H4 (cell line): ENCODE measurements at places on chromosomes 4 and X.
A peak's percentile ranks its signal among the peaks of the same experiment; 100 is the strongest.

DNA sequence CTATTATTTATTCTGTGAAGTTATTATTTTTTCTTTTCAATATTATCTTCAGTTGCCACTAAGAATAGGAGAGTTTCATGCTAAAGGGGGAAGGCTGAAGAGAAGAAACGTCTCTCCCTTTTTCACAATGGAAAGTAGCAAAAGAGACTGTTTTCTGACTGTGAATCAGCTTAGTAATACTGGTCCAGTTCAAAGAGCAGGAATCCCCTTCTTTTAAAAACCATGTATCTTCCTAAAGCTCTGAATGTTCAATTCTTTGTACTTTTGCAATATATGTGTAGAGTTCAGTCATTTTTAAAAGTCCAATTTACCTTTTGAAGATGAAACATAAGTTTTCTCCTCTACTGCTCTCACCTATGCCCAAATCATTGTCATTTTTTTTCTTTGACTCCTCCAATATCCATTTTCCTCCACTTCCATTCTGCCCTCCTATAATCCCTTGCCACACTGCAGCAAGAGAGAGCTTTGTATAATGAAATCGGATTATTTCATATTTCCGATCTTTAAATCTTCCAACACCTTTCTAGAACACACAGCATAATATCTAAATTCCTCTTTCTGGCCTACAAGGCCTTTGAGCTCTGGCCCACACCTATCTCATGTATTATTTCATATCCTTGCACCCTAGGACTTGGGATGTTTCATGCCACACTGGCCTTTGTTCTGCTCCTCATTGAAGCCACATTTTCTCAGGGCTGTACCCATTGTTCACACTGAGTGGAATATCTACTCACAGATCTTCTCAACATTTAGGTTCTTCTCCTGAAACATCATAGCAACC lies 195.3 kb downstream of the CAMK2D start:
- no peak for DNase-seq

- no peak for DNase-seq
Measured at GRCh38 chr4:55326629-55327028, 19.4 kb upstream of the SRD5A3 start.

DNA sequence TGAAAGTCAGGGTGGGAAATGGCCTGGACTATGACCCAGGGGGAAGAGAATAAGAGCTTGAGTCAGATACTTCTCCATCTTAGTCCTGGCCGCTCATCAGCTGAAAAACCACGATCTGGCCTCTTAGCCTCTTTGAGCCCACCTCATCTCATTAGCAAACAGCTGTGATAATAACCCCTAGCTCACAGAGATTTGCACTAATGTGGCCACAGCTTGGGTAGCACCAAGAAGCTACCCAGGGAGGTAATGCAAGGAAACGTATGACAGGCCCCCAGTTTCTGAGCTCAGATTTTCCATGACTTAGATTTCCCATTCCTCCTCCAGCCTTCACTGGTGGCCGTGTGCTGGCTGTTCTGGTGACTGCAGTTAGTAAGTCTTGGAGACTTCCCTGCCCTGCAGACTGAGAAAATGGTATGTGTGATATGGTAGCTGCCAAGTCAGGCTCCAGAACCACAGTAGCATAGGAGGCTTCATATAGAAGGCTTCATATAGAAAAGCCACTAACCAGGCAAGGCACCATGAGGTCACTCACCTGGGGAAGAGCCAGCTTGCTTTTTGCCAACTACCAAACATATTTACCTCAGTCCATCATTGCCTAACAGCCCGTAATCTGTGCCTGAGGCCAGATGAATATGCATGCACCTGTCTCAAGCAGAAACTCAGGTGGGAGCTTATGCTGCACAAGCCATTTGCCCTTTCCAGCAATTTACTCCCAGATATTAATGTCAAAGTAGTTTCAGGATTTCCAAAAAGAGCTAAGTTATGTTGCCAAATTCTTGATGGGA lies 51.4 kb upstream of the GABRE start:
- DNase-seq, result no peak

- DNase-seq, result no peak
Measured at GRCh38 chr4:139843641-139844040, 178.0 kb downstream of the MGST2 start.

GRCh38 chrX:3699821-3700381 lies 13.5 kb downstream of the PRKX start:
- no peak for DNase-seq

- no peak for DNase-seq
Measured at GRCh38 chrX:46849933-46850332, 13.1 kb downstream of the RP2 start.

DNA sequence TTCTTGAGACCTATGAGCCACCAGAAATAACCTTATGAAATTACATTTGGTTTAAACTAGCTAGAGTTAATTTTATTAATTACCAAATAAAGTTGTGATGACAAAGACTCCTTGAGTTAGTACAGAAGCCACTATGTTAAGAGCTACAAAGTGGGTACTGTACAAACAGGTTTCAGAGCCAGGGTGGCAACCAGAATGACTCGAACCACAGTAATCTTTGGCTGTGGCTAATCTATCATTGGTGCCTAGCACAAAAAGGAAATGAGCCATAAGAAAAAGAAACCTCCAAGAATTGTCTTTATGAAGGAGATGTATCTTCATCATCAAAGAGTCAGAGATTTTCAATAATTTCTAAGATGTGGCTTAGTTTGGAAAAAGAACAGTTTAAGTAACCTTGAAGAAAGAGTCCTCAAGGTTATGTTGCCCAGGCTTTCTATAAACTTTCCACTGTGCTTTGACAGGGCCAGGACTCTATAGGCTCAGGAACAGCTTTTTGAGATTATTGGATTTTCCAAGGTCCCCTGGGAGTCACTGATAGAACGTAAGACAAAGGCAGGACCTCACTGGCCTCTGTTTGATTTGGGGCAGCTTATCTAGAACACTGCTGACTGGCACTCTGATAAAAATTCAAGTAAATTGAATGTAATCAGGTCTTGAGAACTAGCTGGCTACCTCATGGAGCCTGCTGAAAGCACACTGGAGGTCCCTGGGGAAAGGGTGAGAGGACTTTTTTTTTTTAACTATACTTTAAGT lies 777.7 kb downstream of the STIM2 start:
- DNase-seq, result no peak

DNA sequence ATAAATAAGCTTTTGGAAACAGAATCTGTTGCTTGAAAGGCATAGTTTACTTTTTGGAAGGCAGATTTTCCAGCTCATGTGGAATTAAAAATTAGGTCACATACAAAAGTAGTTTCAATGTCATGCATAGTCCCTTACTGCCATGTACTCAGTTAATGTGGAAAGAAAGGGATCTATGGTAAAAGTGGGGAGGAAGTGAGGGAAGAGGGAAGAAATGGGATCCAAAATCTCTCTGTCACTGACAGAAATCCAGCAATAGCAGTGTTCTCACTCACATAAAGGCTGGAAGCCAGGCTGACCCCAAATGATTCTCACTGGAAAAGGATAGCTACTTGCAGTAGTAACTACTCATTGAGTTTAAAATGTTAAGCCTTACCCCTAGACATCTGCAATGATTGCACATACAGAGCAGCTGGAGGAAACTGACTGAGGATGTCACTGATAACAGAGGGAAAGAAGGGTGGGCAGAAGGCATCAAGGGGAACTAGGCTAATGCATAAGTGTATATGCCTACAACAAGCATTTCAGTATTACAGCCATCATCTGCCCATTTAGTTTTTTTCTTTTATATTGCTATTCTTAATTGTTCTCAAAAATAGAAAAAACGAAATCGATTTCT lies 445.6 kb downstream of the FAT4 start:
- DNase-seq, result no peak

DNA sequence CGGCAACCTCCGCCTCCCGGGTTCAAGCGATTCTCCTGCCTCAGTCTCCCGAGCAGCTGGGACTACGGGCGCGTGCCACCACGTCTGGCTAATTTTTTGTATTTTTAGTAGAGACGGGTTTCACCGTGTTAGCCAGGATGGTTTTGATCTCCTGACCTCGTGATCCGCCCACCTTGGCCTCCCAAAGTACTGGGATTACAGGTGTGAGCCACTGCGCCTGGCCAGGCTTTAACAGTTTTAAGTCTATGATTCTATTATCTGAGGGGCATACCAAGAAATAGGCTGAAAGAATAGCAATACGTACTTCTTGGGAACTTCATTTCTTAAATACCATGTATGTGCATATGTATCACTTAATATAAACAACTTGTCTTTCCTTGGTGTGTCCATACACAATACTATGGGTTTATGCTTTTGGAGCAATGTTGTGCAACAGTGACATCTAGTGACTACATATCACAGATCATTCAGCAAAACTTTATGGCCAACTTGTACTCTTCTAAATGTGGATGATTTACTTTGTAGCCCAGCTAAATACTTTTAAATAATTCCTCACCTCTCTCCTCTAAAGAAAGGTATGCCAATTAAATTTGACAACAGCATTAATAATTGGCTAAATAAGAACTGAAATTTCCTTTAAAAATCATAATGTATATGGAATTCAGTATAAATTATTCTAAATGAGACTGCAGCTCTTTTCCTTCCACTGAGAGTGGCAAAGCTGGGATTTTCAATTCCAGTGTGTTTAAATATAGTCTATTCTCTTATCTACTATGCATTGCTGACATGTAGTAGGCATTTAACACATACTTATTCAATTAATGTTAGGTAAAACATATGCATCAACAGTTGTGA lies 10.4 kb downstream of the SLC9B1 start:
- DNase-seq, result peak; percentile 69

- no peak for DNase-seq
Measured at GRCh38 chr4:726838-727237, 21.2 kb downstream of the PCGF3 start.

- no peak for DNase-seq
Measured at GRCh38 chr4:8394061-8394519, 46.4 kb downstream of the ACOX3 start.

- peak; percentile 31 for DNase-seq
Measured at GRCh38 chr4:11765849-11766453, 337.3 kb upstream of the HS3ST1 start.

DNA sequence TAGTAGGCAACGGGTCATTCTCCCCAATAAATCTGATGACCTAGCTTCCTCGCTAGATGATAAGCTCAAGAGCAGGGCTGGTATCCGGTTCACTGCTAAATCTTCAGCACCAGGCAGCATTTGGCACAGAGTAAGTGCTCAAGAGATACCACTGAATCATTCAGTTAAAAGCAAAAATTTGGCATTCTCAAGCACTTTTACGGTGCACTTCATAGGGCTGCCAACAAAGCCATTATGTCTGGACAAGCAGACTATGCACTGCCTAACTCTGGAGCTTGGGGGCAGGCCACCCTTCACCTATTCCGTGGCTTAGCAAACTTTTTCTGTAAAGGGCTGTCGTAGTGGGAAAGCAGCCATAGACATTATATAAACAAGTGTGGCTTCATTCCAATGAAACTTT lies 23.8 kb upstream of the CXorf38 start:
- DNase-seq, result no peak

GRCh38 chr4:80306260-80306659 lies 29.3 kb upstream of the CFAP299 start:
- no peak for DNase-seq

- peak; percentile 30 for DNase-seq
Measured at GRCh38 chr4:31175242-31175910, 455.2 kb downstream of the PCDH7 start.

DNA sequence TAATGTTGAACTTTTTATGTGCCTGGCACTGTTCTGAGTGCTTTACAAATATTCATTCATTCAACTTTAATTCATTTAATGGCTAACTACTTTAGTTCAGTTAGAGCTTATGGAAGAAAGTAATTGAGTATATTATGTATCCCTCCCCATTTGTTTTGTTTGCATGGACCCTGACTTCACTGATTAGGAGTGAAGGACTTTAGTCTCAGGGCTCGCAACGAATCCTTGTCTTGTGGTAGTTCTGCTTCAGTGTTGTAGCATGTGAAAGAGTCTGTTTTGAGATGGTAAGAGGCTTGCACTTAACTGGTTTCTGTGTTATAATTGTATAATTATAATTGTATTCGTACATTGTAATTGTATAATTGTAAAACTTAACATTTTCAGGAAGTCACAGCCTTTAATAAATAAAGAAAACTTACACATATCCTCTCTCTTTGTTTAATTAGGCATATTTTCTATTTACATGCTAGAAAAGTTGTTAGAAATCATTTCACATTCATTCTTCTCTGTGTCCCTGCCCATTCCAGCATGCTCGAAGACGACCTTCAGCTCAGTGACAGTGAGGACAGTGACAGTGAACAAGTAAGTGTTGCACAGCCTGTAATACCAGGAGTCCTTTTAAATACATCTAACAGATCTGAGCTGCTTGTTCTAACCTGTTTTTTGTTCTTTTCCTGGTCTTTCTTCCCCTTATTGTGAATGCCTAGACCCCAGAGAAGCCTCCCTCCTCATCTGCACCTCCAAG lies 115.1 kb downstream of the KLHL8 start:
- no peak for DNase-seq

DNA sequence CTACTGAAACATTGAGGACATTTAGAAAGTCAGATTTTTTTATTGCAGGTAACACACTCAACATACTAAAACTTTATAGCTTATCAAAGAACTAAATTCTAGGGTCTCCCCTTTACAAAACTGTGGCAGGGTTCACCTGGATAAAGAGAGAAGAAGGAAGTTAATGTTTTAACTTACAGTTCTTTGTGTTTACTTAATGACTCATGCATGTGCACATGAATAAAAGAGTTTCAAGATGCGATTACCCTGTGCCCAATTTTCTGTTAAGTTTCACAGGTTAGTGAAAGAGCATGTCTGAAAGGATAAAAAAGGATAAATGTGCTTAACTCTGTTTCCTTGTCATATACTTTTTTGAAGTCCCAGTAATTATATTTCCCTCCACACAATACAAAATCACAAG lies 16.8 kb downstream of the DCAF8L1 start:
- DNase-seq, result no peak

- DNase-seq, result no peak
Measured at GRCh38 chr4:47551682-47552081, 66.6 kb downstream of the ATP10D start.

- no peak for DNase-seq
Measured at GRCh38 chr4:4605849-4606248, 64.0 kb upstream of the STX18 start.

DNA sequence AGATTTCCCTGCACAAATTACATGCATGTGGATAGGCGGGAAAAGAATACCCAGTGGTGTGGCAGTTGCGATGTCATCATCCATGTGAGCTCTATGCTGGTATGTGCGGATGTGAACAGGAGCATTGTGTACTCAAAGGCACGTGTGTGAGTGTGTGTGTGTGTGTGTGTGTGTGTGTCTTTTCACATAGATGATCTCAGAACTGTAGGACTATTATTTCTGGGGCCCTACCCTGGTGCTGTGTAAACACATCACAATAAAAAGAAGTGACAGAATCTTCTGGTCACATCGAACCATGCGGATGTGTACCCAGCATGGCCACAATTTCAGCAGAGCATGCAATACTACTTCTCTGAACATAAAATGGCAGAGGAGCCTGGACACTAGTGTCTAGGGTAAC lies 624.8 kb downstream of the MID1IP1 start:
- no peak for DNase-seq

DNA sequence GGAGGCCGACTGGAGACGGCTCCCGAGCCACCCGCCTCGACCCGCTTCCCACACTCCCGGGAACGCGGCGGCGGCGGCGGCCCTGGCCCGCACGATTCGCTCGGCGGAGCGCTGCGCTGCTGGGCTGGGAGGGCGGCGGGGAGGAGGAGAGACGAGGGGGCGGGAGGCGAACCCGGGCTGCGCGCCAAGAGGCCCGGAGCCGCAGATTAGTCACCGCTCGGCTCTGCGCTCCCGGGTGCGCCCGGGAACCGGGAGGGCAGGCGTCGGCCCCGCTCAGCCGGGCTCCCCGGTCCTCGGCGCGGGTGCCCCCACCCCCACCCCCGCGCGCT lies 11.2 kb upstream of the BCOR start:
- DNase-seq, result peak; percentile 58

- DNase-seq, result no peak
Measured at GRCh38 chrX:2694914-2695267, 3.8 kb downstream of the CD99 start.

- no peak for DNase-seq
Measured at GRCh38 chr4:120540625-120541024, 381.9 kb downstream of the PRDM5 start.
